Endothelial cell of coronary artery (primary cell): ENCODE measurements at places on chromosomes 12 and 14. TPM values are rescaled to one million over a fixed set of nuclear protein-coding genes. Genes with fewer than 3 reads are reported as not detected.

Gene TMEM132D
- total RNA-seq, result not detected in 2 replicates

Gene TMEM179
- total RNA-seq, result under 0.01 TPM in 1 of 2 replicates, not detected in the other

Gene SMOC1
- total RNA-seq, result under 0.01 and 0.09 TPM in 2 replicates

Gene BMP4
- 28.3 and 62.3 TPM in 2 replicates for total RNA-seq

Gene PPP1R36
- total RNA-seq, result 0.27 and 0.85 TPM in 2 replicates
